ENCODE measurements at places on chromosomes 11 and 22.

GRCh38 chr22:46219636-46220035 lies 30.5 kb downstream of the CDPF1 start:
- DNase-seq, result no peak

DNA sequence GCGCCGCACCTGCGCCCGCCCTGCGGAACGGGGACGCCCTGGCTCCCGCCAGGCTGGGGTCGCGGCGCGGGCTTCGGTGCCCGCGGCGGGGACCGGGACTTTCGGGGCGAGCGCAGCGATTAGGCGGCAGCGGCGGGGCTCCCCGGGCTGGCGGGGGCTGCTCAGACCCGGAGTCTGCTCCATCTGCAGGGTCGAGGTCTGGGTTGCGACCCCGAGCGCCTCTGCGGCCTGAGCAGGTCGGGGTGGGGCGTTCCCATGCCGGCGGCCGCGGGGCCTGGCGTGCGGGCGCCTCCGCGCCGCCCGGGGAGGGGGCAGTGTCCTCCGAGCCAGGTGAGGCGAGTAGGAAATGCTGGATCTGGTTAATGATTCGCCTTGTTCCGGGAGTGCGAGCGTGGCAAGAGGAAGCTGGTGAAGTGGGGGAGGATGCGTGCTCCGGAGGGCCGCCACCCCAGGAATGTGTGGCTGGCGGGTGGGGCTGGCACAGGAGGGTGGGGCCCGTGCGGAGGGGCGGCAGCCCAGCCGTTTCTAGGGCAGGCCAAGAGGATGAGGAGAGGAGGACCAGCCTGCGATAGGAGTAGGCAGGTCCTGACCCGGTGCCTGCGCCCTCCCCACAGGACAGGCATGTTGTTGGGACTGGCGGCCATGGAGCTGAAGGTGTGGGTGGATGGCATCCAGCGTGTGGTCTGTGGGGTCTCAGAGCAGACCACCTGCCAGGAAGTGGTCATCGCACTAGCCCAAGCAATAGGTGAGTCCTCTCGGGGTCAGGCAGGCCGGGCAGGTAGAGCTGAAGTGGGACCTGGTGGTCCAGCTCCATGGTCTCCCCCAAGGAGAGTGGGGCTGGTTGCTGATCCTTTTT lies 606 bp downstream of the RASSF7 start:
- DNase-seq, result peak; percentile 46

DNA sequence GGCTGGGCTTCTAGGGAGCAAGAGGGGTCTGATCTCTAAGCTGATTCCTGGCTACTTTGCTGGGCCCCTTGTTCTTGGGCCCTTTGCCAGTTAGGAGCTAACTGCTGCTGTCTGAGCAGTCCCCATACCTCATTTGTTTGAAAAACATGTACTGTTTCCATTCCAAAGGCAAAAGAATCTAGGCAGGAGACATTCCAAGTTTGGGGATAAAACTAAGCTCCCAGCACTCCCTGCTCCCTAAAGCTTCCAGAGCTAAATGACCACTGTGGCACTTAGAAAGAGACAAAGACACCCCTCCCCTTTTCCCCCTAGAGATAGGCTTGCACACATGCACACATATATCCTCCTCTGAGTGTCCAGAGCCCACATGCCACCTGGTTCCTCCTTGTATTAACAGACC lies 22.7 kb upstream of the RRM1 start:
- DNase-seq, result no peak

DNA sequence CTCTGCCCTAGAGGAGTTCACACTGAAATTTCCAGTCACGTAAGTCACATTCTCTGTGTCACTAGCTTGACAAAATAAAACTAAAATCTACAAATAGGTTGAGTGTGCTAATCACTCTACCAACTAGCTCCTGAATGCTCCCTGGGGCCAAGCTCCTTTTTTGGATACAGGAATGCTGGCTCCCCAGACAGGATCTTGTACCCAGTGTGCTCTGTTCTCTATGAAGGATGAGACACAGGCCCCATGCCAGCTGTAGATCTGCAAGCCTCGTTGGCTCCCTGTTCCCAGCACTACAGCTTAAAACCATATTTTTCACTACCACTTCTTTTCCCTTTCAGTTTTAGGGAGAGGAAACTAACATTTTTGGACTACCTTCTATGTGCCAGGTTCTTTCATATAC lies 3.7 kb upstream of the IPO7 start:
- no peak for DNase-seq

DNA sequence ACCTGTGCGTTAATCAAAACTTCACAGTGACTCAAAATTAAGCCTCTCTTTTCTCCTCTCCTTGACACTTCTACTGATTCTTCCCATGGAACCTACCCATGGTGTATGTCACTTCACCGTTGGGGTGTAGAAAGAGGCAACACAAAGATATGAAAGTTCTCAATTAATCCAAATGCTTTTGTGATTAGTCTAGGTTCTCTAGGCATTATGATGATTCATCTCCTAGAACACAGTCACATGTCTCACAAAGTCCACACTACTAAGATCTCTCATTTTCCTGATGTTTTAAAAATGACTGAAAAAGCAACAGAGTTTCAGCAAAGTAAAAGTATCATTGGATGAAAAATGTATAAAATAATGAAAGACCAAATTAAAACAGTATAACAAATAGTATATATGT lies 13.7 kb upstream of the SCGB2A2 start:
- no peak for DNase-seq

DNA sequence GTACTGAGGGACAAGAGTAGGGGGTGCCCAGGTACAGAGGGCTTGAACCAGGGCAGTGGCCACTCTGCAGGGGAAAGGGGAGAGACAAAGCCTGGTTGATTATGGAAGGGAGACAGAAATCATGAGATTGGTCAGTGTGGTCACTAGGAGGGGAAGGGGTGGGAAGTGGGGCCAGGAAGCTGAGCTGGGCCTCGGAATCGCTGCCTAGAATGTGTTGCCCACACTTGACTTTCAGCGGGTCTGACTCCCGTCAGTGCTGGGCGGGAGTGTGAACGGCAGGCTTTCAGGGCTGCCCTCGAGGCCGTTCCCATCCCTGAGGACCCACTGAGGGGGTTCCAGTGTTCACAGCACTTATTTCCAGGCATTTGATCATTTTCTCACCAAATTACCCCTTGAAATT lies 5.9 kb downstream of the DAGLA start:
- DNase-seq, result no peak

GRCh38 chr11:93494357-93494756 lies 48.8 kb downstream of the SMCO4 start:
- no peak for DNase-seq

DNA sequence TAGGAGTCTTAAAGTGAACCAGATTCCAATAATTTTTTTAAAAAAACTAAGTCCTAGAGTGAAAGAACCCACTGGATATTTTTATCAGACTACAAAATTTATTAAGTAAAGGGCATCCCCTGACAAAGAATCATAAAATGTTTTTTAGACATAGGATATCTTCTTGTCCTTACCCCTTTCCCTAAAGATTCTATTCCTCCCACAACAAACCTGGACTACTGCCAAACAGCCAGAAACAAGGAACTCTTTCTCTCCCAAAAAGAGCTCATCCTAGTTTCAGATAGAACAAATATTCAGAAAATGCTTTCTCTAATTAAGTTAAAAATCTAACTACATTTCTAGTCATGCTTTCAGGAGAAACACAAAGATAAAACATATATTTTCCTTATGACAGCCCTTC lies 327.1 kb downstream of the FAM181B start:
- DNase-seq, result no peak

DNA sequence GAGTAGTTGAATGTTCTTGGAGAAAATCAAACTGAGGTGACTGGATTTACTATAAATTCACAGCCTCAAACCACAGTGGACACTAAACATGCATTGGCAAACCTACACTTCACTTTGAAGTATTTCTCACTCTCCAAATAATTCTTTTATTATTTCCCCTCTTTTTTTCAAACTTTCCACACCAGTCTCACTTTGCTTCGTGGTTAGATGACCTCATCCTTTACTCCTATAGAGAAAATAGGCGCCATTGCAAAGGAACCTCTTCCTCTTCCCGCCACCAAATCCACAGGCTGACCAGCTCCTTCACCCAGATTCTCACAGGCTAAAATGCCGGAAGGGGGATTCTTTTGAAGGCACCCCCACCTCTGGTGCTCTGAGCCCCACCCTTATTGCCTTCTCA lies 33.4 kb downstream of the HTR3A start:
- DNase-seq, result no peak

DNA sequence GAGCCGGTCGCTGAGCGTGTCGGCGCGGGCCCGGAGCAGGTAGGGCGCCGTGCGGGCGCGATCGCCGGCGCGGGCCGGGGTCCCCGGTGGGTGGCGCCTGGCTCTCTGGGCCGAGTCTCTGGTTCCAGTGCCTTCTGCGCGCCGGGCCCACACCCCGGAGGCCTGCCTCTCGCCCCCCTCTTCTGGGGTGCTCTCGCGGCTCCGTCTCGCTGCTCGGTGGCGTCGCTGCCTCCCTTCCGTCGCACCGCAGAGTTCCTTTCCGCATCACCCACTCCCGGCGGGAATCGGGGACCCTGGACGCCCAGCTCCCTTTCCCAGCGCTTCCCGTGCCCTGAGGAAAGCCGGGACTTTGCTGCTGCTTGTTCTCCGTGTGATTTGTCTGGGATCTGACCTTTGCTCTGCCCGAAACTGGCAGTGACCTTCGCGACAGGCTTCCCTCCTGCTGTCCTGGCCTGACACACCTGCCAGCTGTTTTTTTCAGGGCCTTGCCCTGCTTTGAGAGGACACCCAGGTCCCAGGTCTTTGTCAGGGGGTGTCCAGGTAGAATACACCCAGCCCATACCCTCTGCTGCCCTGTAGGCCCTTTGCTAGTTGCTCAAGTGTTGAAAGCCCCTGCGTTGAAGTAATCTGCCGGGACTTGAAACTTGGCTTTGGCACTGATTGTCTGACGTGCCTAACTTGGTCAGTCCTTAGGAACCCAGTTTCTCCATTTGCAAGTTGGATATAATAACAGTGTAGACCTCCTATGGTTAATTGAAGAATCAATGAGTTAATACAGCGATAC lies 711 bp downstream of the FDX1 start:
- DNase-seq, result peak; percentile 47

DNA sequence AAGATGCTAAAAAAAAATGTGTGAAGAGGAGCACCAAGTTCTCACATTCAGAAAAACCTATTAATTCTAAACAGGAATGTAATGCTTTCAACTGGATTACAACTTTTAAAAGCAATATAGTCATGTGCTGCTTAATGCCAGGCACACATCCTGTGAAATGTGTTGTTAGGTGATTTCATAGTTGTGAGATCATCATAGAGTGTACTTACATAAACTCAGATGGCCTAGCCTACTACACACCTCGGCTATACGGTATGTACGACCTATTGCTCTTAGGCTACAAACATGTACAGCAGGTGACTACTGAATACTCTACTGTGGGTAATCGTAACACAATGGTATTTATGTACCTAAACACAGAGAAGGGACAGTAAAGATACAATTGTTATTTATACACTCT lies 142.3 kb downstream of the RBFOX2 start:
- no peak for DNase-seq

GRCh38 chr11:117826190-117826570 lies 1.6 kb upstream of the FXYD2 start:
- no peak for DNase-seq

DNA sequence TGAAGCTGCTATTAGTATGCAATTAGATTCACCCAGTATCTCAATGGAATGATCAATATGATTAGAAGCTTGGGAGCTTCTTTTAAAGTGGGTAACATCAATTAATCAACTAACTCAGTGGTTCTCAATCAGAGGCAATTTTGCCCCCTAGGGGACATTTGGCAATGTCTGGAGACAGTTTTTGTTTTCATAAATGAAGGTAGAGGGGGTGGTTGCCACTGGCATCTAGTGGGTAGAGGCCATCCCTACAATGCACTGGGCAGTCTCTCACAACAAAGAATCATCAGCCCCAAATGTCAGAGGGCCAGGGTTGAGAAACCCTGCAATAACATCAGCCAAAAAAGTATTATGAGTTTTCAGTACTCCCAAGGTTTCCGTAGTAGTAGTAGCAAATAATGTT lies 5.9 kb upstream of the AMOTL1 start:
- peak; percentile 58 for DNase-seq

DNA sequence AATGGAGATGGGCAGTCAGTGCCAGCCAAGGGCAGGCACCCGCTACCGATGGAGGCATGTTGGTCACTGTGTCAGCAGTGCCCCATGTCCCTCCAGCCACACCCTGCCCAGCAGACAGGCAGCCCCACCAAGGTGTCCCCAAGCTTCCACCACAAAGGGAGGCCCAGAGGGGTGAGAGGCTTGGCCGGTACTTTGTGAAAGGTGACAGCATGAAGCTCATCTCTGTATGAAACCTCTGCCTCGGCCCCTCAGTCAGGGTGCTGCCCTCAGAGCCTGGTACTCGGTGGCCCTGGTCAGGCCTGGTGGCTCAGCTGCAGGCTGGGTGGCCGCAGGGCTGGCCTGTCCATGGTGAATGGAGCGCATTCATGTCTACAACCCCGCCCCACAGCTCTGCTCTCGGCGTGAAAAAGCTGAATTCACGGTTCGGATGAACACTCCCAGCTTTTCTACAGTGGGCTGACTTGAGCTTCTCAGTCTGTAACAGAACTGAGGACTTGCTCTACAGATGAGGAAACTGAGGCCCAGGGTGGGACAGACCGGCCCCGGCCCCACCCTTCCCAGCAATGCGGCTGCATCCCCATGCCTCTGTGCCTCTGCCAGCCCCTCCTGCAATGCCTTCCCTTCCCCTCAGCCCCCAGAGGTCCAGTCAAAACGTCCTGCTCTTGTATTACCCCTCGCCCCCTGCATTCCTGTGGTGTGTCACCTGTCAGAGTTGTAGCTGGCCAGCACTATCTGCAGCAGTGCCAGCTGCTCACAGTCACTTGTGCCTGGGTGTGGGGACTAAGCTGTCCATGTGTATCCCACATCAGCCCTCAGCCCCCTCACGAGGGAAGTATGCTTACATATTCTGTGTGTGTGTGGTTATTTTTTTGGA lies 27.7 kb downstream of the RSPH14 start:
- DNase-seq, result peak; percentile 25

- no peak for DNase-seq
Observed at GRCh38 chr11:8059571-8060011, 21.4 kb upstream of the TUB start.

DNA sequence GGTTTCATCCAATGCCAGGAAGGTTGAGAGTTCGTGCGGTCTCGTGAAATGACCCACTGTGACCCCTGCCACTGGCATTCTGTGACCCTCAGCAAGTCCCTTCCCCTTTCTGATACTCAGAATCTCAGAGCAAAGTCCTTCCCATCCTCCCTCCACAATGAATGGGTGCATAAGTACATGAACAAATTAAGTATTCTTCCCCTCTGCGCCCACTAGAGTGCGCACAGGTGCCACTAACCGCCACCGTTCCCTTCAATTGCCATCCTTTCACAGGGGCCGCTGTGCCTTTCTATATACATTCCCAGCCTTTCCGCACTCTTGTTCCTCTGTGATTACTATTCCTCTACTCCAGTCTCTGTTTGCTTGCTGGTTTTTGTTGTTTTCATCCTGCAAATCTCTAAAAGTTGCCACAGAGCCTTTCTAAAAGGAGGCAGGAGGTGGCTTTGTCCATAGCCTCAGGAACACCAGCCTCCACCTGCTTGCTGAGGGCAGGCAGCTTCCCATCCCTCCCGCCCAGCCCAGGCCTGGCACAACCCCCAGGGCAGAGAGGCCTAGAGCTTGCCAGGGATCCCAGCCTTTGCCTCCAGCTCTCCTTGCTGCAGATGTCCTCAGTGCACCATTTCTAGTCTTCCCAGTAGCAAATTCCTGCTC lies 6.7 kb upstream of the AP1B1 start:
- peak; percentile 81 for DNase-seq

- no peak for DNase-seq
Observed at GRCh38 chr22:47231759-47232158, 469.3 kb downstream of the TBC1D22A start.
